Hypothalamus (tissue), 51 donors: ENCODE measurements at places on chromosomes 7 and 10.

DNA sequence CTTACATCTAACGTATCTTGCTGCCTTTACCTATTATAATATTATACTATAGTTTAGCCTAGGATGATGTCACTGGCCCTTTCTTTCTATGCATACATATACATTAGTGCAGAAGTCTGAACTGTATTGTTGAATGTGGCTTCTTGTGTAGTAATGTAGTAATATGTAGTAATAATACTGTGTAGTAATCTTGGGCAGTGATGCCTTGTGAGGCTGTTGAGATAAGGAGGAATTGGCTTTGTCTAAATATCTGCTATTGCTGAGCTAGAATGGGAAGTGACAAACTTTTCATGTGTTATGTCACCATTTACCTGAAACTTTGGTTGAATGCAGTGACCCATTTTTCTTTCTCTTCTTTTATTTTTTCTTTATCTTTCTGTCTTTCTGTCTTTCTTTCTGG lies 11.0 kb downstream of the GLCCI1 start:
- no peak for DNase-seq

GRCh38 chr7:44713680-44714335 lies 34.8 kb upstream of the ZMIZ2 start:
- no peak for DNase-seq

- DNase-seq = no peak
Observed at GRCh38 chr7:27953361-27953760, 213.4 kb downstream of the TAX1BP1 start.

- no peak for DNase-seq
Observed at GRCh38 chr7:31890766-31891165, 179.4 kb downstream of the PDE1C start.

- DNase-seq = no peak
Observed at GRCh38 chr7:2299870-2300512, 14.2 kb downstream of the SNX8 start.

DNA sequence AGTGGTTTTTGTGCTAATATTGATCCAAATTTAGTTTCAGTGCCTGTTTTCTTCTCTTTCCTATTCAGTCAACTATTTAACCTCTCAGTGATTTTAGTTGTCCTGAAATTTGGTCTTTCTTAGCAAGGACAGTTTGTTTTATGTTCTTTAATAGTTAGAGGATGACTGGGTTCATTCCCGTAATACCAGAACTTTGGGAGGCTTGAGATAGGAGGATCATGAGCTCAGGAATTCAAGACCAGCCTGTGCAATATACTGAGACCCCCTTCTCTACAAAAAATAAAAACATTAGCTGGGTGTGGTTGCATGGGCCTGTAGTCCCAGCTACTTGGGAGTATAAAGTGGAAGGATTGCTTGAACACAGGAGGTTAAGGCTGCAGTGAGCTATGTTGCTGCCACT lies 148.3 kb downstream of the EXOC4 start:
- DNase-seq = no peak

DNA sequence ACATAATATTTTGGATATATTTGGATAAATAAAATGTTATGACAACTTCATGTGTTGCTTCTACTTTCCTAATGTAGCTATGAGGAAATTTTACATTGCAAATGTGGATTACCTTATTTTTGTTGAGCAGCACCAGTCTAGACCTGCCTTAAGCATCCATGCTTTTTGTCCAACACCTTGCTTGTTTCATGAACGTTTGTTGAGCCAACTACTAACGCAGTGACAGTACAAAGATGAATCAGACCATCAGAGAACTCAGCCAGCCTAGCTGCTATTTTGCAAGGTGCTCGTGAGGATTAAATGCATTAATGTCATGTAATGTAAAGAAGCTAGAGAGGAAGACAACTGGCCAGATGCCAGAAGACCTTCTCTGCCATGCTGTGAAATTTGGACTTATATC lies 1.1 kb upstream of the ZC3HAV1L start:
- no peak for DNase-seq

DNA sequence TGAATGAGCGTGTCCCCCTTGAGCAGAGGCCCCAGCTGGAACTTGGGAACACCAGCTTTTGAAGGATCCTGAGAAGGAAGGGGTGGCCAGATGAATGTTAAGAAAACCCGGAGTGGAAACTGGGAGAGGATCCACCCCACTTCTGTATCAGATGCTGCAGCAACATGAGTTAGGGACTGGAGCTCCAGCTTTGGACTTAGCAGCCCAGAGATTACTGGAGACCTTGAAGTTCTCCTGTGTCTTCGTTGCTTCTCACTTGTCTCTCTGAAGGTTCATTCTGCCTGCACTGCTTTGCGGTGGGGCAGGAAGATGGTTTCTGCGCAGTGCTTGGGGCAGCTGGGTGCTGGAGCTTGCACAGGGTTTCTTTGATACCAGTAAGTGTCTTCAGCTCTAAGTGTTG lies 9.3 kb downstream of the TMEM248 start:
- DNase-seq = no peak

DNA sequence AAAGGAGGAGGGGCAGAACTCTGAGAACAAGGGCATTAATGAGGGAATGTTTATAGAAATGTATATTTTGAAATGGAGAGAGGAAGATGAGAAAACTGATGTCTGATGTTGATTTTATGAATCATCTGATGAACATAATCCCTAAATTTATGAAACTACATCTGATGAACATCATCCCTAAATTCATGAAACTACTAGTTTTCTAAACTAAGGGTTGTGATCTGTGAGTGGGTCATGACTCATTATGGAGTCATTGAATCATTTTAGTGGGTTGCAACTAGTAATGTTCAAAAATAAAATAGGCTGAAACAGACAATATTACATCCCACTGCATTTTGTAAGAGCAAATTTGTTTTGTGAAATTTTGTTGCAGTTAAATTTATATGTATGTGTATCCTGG lies 442.6 kb upstream of the TEX47 start:
- DNase-seq = no peak

DNA sequence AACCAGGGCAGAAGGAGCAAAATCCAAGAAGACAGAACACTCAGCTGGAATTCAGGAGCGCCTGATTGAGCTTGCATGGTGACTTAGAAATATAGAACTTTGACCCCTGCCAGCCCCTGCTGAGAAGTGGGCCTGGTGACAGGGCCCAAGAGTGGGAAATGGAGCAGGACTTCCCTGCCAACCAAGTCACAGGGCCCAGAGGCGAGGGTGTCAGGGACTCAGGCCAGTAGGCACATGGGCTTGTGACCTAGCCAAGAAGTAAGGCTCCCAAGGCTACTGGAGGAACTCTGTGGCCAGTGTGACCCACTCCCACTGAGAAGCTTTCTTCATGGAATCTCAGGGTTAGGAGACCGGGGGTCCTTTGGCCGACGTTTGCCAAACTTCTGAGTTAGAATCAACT lies 31.9 kb downstream of the LRRC20 start:
- no peak for DNase-seq

DNA sequence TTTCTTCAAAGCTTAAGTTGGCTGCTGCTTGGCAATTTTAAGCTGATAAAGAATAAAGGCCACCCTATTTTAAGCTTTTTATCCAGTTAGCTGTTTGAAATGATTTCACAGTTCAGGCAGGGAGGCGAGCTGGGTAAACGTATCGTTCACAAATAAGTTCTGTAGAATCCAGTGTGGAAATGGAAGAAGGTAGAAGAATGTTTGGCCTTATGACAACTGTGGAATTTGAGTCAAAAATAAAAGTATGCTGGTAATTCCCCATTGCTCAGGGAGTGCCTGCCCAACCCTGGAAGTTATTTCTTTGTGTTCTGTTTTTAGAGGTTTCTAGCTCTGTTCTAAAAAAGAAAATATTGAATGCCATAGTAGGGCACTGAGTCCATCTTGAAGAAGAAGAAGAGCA lies 113.1 kb downstream of the ARL4A start:
- no peak for DNase-seq

- DNase-seq = no peak
Observed at GRCh38 chr7:84122582-84123360, 71.8 kb downstream of the SEMA3A start.

- no peak for DNase-seq
Observed at GRCh38 chr10:117472872-117473271, 69.7 kb upstream of the EMX2 start.

GRCh38 chr10:103042908-103043307 lies 124.8 kb downstream of the CNNM2 start:
- DNase-seq = no peak

DNA sequence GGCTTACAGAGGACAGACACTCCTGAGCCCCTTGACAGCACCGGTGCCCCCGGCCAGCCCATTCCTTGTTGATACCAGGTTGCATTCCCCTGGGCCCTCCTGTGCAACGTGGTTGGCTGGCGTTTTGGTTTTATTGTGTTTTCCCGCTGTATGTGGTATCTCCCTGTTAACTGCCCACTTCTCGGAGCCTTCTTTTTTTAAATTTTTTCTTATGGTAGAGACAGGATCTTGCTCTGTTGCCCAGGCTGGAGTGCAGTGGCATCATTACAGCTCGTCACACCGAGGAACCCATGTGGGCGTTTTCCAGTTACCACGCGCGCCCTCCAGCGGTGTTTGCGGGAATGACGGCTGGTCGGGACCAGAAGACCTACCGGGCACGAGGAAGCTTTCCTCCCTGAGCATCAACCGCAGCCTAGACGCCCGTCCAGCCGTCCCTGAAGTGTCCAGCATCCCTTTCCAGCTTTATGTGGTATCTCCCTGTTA lies 16.9 kb upstream of the ZFAND2A start:
- DNase-seq = no peak

- no peak for DNase-seq
Observed at GRCh38 chr10:14674376-14675050, 100.2 kb downstream of the FAM107B start.
